Fibroblast of skin of left quadriceps (primary cell): ENCODE measurements at places on chromosomes 4 and X.

- no peak for DNase-seq
These were observed 45.1 kb upstream of the AADAT start for GRCh38 chr4:170134821-170135220.

GRCh38 chrX:51520393-51520792 is 24.0 kb upstream of the NUDT11 start:
- DNase-seq = no peak

DNA sequence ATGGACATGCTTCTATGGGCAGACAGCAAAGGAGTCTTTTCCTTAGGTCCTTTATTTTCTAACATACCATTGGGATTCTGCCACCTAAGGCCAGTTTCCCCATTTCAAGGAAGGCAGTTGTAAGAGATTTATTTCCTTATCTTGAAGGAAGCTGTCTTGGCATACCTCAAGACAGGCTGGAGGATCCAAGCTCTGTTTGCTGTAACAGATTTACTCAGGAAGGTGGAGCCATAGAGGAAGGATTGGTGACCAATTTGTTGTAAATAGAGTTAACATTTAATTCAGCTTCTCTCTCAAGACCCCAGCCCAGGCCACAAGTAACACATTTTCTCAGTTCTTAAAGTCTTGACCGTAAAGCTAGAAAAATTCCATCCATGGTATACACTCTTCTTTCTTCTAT is 131.6 kb upstream of the TENM3 start:
- DNase-seq = no peak

DNA sequence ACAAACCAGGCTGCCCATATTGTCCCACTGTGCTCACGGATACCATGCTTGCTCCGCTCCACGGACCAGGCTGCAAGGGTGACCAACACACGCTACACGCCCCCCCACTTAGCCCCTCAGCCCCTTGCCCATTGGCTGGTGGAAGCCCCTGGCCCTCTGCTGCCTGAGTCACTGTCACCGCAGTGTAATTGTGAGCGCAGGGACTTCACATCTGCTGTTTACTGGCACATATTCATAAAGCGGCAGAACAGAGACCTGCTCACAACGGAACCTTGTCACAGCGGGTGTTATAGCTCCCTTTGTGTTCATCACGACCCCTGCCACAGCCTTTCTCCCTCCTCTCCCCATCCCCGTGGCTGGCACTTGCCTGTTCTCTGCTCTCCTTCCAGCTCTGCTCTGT is 83.7 kb downstream of the PSAPL1 start:
- no peak for DNase-seq

GRCh38 chrX:44225667-44226066 is 117.8 kb downstream of the EFHC2 start:
- no peak for DNase-seq

DNA sequence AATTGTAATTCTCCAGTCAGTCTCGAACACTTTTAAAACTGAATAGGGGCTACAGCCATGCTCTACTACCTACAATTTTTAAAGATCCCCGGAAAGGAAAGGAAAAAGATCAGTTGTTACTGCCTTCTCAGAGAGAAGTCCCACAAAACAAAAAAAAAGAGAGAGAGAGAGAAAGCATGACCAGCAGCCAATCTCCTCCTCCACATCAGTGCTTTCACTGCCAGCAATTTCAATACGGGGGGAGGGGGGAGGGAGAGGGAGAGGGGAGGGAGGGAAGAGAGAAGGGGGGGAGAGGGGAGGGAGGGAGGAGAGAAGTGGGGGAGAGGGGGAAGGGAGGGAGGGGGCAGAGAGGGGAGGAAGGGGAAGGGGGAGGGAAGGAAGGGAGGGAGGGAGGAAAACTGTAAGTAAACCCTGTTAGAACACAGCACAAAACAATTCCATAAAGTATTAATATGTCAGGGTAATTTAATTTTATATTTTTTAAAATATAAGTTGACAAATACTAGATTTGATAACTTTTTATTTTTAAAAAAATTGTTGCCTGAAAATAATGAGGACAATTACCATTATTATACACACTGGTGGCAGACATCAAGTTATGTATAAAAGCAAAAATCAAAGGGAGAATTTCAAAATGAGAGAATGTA is 108.0 kb downstream of the LRBA start:
- DNase-seq = no peak

GRCh38 chr4:73251384-73251783 is 7.2 kb downstream of the ANKRD17 start:
- DNase-seq = no peak

GRCh38 chr4:82913305-82913704 is 12.8 kb downstream of the THAP9 start:
- no peak for DNase-seq

GRCh38 chr4:114384629-114385028 is 214.0 kb upstream of the UGT8 start:
- DNase-seq = peak; percentile 36

DNA sequence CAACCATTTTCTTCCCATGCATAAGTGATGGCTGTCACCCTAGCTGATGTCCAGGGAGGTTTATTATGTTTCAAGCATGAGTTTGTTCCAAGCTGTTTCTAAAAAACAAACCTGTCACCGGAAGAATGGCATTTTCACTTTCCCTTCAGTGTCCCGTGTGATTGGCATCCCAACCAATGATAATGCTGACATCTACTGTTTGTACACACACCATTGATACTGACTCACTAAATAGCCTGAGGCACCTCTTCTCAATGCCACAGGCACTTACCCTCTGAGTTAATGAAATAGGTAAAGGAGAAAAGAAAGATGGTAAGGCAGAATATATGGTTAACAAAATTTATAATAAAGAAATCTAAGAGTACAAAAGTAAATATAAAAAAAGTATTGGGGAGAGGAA is 23.1 kb upstream of the VCX2 start:
- DNase-seq = no peak

- no peak for DNase-seq
These were observed 55.0 kb upstream of the SCML1 start for GRCh38 chrX:17682259-17682658.

DNA sequence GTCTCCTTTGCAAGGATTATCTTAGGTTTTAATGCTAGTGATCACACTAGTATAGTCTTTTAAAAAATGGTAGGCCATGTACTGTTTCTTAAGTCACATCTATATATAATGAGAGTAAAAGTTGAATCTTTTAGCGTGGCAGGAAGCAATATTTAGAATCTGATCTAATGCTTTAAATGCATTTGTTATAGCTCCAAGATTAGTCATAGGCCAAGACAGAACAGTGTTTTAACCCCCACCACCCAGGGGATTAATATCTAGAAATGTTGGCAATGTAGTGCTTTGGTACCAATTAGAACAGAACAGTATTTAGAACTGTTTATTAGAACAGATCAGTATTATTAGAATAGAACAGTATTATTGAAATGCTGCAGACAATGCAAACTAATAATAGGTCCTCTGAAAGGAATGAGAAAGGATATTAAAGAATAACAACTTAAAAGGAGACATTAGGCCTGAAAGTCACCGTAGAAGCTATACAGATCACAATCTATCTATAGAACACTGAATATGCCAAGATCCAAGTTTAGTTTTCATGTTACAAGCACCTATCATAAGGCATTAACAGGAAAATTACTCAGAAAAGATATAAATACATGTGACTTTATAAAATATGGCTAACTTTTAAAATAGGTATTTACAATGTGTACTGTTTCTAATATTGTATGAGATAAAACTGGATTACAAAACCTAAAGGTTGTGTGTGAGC is 146.2 kb downstream of the NPNT start:
- DNase-seq = no peak

- no peak for DNase-seq
These were observed 340.8 kb upstream of the KLF3 start for GRCh38 chr4:38323141-38323641.

- DNase-seq = no peak
These were observed 9.8 kb upstream of the BCOR start for GRCh38 chrX:40107291-40108161.

DNA sequence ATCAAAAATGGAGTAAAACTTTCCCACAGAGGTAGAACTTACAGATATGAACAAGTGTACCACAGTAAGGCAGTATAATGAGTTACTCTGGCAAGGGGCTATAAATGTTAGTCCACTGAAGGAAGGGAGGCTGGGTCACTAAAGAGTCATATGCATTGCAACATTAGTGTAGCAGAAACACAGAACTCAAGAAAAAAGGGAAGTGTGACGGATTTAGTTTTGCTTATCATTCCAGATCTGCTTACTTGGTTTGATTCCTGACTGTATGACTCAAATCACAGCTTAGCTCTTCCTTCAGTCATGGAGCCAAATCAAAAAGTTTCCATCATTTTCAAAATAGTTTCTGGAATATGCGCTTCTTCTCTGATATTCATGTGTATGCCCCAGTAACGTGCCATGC is 148.7 kb downstream of the FSTL5 start:
- peak; percentile 5 for DNase-seq

- peak; percentile 52 for DNase-seq
These were observed 140.3 kb upstream of the PGRMC2 start for GRCh38 chr4:128427832-128428366.

DNA sequence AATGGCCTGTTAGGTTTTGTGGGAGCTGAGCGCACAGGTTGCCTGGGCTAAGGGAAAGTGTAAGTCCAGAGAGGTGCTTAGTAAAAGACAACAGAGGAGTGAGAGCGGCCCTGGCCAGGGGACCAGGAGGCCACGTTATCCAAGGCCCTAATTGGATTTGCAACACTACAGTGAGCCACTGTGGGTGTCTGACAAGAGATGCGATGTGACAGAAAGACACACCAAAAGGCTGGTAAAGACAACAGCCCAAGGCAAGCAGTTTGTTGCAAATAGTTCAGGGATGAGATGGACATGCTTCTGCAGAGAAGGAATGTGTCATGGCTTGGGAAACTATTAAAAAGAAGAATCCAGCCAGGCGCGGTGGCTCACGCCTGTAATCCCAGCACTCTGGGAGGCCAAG is 162.7 kb upstream of the KIT start:
- DNase-seq = no peak

- peak; percentile 83 for DNase-seq
These were observed 35.7 kb downstream of the APBB2 start for GRCh38 chr4:41178372-41179370.

DNA sequence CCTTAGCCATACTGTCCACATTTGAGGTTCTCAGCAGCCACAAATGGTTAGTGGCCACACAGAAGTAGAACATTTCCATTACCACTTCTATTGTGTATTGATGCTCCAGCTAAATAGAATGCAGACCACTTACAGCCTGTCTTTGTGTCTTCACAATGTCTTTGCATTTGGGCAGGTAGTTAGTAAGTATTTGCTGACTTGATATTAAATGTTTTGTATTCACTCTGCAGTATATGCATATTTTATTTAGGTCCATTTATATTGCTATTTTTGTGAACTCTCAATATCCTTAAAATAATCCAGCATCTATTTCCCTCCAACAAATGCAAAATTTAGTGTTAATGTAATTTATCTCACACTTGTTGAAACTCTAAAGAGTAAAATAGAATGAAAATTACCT is 26.6 kb downstream of the ANAPC4 start:
- no peak for DNase-seq

DNA sequence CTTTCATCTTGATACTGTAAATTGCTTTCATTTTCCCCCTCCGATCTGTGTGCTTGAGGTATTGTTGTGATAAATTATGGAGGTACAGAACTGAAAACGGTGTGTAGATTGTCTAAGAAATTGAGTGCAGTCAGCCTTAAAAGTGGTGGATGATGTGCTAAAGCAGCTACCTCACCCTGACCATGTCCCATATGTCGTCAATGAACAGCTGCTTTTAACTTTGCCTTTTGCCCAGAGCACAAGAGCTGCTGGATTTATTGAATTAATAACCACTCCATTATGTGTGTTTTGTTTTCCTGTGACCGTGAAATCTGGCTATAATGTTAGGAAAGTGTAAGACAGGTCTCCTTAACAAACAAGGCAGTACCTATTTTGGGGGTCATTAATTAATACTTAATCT is 581.9 kb upstream of the PITX2 start:
- no peak for DNase-seq

DNA sequence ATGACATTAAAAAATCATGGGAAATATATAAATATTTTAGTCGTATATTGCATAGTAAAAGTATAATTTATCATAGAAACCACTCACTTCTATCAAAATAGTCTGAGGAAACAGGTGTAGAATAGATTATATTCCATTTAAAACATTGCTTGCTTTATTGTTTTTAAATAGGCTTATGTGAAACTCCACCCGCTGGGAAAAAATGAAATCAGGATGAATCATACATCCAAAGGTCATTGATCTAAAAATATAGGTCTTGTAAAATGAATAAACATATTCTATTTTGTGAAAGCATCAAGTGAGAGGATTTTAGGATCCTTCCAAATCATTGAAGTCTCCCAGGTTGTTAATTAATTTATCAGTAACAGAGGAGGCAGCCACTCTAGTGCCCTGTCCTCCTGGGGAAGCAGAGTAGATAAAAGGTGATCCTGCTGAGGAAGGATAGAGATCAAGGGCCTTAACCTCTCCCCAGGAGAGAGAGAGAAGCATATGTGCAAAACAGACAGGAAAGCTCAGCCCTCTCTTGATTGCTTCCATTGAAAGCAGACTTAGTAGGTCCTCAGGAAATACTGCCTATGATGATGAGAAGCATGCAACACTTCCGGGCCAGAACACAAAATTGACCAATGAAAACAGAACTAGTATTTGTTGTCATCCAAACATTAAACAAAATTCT is 96.8 kb upstream of the MAP9 start:
- no peak for DNase-seq

- peak; percentile 65 for DNase-seq
These were observed 345.3 kb upstream of the TENM3 start for GRCh38 chr4:181897935-181898334.

DNA sequence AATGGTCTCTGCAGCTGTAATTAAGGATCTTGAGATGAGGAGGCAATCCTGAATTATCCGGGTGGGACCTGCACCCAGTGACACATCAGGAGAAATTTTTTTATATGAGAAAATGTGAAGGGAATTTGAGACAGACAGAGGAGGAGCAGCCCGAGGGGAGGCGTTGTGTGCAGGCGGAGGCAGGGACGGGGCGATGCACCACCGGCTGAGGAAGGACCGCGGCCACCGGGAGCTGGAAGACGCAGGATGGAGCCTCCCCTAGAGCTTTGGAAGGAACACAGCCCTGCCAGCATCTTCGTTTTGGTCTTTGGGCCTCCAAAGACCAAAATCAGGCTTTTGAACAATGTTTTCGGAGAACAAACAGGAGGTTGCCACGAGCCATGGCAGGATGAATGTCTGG is 85.0 kb upstream of the ADRA2C start:
- DNase-seq = no peak

DNA sequence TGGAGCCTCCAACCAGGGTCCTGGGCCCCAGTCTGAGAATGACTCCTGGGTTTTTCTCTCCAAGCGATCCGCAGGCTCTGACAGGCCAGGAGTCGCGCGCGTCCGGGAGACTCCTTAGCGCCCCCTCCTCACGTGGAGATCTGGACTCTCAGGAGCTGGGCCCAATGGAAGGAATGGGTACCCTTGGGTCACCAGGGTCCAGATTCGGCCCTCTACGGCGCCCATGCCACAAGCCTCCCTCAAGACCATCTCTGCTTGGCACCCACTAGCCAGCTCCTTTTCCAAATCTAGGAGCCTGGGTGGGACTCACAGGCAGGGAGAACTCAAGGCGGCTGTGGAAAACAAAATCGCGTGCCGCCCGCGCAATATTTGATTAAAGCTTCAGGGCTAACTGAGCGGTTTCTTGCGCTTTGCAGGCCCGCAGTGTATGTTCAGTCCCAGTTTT is 7.1 kb downstream of the HAND2 start:
- DNase-seq = no peak
